ENCODE measurements at places on chromosomes 6 and 20. TPM values are rescaled to one million over a fixed set of nuclear protein-coding genes. Genes with fewer than 3 reads are reported as not detected.

The PRPH2 gene
- 4.3 TPM for total RNA-seq

DNA sequence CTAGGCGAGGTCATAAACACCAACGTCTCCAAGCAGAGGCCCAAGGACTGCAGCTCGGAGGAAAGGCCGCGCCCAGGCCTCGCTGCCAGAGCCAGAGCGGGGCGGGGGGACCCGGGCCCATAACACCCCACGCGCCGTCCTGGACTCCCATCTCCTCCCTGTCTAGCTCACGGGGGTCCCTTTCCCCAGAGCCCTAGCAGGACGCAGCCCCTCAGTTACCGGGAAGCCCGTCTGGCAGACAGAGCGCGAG lies 44.9 kb downstream of the MDFI start:
- DNase-seq: no peak

The PTK7 gene
- total RNA-seq: 105 TPM

GRCh38 chr6:109372130-109372529 lies 10.1 kb downstream of the CD164 start:
- DNase-seq: no peak

DNA sequence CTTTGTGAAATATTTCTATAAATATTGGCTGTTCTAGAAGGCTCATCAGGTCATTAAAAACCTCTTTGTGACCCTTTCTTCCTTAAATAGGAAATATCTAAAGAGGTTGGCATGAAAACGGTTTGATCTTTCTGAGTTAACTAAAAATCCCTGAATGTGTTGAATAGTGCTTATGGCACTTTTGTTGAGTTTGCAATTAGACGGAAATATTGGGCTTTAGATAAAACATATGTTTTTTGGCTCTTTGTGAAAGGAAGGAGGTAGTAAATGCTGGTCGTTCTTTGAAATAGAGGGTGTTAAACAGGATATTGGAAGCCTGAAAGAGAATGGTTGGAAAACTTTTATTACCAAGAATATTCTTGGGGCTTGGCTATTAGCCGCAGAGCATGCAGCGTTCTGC lies 163.0 kb downstream of the ARID1B start:
- no peak for DNase-seq

The RGS17 gene
- total RNA-seq: 0.46 TPM

DNA sequence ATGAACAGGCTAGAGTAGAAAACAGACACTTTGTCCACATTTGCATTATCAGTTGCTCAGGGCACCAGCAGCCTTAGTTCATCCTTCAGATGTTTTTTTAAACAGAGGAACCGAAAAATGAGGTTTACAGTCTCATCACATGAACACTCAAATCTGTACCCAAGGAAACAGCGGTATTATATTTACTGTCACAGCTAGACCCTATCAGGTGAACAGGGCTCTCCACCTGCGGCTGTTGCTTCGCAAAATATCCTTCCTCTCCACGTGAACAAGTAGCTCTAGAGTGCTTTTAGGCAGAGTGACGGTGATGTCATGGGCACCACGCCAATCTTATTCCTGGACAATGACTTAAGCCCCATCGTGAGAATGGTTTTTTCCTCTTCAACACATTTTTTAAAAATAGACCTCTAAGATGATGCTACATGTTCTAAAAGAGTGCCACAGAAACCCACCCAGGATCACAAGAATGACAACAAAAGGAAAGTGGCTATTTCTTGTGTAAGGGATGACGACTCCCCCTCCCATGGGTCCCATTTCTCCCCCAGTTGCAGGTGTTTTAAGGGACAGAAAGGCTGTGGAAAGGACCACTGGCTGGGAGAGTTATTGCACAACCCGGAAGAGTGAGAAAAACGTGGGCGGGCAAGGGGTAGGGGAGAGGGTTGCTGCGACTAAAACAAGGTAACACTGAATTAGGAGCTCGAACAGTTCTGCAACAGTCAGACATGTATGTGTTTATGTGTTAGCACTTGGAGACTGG lies 77.7 kb downstream of the EFHC1 start:
- no peak for DNase-seq

DNA sequence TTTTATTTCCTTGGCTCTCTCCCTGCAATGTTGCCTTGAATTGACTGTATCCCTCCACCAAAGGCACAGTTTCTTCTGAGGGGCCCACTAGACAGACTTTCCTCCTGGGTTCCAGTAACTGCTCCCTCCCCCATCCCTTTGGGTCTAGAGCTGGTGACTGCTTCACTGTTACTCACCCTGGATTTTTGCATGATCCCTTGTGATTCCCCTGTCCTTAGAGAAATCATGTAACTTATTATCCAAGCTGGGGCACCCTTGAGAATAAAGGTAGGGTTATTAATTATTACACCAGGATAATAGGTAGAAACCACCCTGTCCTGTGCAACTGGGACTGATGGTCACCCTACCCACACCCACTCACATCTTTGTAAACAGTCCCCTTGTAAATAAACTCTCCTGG lies 67.5 kb upstream of the FYN start:
- DNase-seq: no peak

The WFDC2 gene
- total RNA-seq: 1.2 TPM

- no peak for DNase-seq
Observed at GRCh38 chr6:104986625-104987024, 29.7 kb downstream of the LIN28B start.

- DNase-seq: no peak
Observed at GRCh38 chr20:49230561-49231133, 11.4 kb downstream of the DDX27 start.

The LYRM2 gene
- total RNA-seq: 12.6 TPM

DNA sequence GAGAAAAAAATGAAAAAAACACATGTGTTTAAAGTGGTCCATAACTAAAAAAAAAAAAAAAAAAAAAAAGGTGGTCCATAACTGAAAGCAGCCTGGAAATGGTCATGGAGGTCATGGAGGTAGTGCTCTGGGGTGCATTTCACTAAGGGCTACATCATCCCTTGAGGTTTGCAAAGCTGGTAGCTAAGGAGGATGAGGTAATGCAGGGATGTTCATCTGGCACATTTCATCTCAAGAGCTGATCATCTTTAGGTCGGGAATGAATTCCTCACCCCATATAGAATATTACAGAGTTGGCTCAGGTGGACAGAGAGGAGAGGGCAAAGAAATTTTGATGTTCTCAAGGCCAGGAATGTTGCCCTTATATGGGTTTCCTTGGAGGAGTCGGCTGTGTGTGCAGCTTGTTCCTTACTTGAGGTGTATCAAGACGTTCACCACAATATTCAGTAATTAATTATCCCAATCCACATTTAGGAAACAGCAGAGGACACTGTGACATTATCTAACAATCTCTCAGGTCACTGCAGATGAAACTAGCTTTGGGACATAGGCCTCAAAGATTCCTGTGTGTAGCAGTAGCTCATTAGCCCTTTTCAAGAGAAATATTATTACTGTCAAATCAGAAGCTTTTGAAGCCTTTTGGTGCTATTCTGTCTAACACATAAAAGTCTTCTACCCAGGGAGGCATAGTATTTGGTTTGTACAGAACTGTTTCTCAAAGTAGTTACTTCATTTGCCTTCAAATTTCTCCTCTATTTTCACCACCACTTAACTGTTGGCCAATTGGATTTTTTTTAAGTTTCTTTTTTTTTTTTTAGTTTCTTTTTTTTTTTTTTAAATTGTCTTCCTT lies 46.8 kb downstream of the CYP24A1 start:
- no peak for DNase-seq

GRCh38 chr6:115677198-115677597 lies 383.5 kb downstream of the FRK start:
- no peak for DNase-seq

GRCh38 chr6:14981960-14982359 lies 263.9 kb upstream of the JARID2 start:
- DNase-seq: no peak
